ENCODE measurements at places on chromosomes 4 and X. TPM values are rescaled to one million over a fixed set of nuclear protein-coding genes. Genes with fewer than 3 reads are reported as not detected.

DNA sequence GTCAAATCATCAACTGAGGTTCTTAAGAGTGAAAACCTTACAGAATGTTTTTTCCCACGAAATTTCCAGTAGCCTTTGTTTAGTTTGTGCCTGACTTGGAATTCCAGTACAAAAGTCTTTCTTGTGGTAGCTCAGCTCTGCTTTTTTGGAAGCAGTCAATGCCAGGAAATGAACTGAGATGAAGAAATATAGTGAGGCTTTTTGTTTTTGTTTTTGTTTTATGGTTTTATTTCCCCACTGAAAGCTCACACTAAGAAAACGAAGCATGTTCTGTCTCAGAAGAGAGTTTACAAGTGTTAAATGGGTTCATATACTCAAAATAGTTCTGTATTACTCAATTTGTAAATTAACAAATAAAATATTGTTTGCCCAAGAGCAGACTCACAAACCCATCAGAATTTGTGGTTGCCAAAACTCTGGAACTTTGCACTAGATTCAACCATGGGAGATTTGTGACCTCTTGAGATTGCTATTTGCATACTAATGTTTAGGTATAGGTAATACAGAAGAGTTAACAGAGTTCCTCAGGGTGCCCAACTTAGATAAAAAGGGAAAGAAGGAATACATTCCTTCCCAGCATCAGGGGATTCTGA, 1060.8 kb downstream of the FAT4 start:
- no peaks in the 10 kb centered on the region for H3K27me3 ChIP-seq
- no peak overlapping the region for H3K27ac ChIP-seq
- DNase-seq = no peak
- no peaks in the 10 kb centered on the region for H3K4me1 ChIP-seq

- H3K4me1 ChIP-seq = peaks cover 14% of the 10 kb centered on the region
- H3K36me3 ChIP-seq = no peaks in the 10 kb centered on the region
- no peak overlapping the region for H3K4me3 ChIP-seq
- H3K27me3 ChIP-seq = no peaks in the 10 kb centered on the region
- DNase-seq = peak; percentile 69
These were observed 253.2 kb downstream of the SPRY1 start for GRCh38 chr4:123649645-123650391.

- peak; percentile 67 for DNase-seq
- H3K4me3 ChIP-seq = no peak overlapping the region
- no peaks in the 10 kb centered on the region for H3K4me1 ChIP-seq
- no peaks in the 10 kb centered on the region for H3K36me3 ChIP-seq
These were observed 15.2 kb downstream of the ADRA2C start for GRCh38 chr4:3781193-3781886.

- H3K27me3 ChIP-seq = peaks cover 68% of the 10 kb centered on the region
- H3K27ac ChIP-seq = no peak overlapping the region
- no peaks in the 10 kb centered on the region for H3K4me1 ChIP-seq
- no peak for DNase-seq
- H3K4me3 ChIP-seq = no peak overlapping the region
These were observed 55.5 kb upstream of the LNX1 start for GRCh38 chr4:53646795-53647194.

DNA sequence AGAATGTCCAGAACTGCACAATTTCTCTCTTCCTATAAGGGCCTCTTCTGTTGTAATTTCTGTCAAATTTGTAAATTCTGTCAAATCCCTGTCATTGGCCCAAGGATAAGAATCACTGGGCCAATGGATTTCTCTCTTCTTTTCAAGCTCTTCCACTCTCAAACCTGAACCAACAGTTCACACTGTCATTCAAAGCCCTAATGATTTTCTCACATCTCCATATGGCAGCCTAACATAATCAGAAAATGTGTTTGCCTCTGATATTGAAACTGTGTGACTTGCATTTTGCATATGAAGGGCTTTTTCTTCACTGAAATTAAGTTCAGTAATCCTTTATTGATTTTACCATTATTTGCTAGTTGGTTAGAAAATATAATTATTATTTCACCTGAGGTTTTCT, 1349.1 kb downstream of the FSTL5 start:
- no peaks in the 10 kb centered on the region for H3K4me1 ChIP-seq
- no peak overlapping the region for H3K27ac ChIP-seq
- DNase-seq = no peak
- H3K27me3 ChIP-seq = no peaks in the 10 kb centered on the region
- no peaks in the 10 kb centered on the region for H3K36me3 ChIP-seq
- no peak overlapping the region for H3K4me3 ChIP-seq

DNA sequence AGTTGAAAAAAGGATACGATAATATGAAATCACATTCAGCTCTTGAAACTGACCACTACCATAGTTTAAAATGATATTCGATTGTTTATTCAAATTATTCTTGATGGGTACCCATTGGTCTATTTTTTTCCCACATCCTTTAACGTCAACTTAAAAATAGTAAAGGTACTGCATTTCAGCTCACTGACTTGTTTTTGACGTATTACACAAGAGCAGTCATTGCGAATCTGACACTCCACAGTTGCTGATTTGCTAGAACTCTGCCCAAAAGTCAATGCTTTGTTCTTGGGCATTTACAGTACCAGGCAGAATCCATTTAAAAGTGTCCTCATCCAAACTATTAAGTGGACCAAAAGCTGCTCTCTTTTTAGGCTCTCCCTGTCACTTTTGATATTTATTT, 1.2 kb upstream of the PDS5A start:
- H3K4me3 ChIP-seq = no peak overlapping the region
- H3K27ac ChIP-seq = no peak overlapping the region
- peaks cover 24% of the 10 kb centered on the region for H3K36me3 ChIP-seq
- no peaks in the 10 kb centered on the region for H3K4me1 ChIP-seq
- H3K27me3 ChIP-seq = no peaks in the 10 kb centered on the region
- no peak for DNase-seq

DNA sequence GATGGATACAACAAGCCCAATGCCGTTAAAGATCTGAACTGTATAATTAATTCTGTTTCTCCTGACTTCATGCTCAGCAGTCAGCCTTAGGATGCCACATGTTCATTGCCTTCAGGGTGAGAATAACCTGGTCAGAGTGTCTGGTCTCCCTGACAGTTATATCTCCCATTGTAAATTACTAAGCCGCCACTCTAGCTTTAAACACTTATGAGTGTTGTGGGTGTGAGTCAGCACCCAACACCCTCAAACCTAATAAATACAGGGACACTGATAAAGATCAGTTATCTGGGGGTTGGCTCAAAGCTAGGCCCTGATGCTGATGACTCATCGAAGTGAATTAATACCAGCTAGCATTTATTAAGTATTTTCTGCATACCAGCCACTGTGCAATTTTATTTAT, 64.9 kb upstream of the DYNLT3 start:
- H3K27me3 ChIP-seq = no peaks in the 10 kb centered on the region
- no peak overlapping the region for H3K4me3 ChIP-seq
- no peaks in the 10 kb centered on the region for H3K36me3 ChIP-seq
- H3K4me1 ChIP-seq = no peaks in the 10 kb centered on the region
- H3K27ac ChIP-seq = no peak overlapping the region

- no peak overlapping the region for H3K4me3 ChIP-seq
- H3K27ac ChIP-seq = no peak overlapping the region
- H3K4me1 ChIP-seq = no peaks in the 10 kb centered on the region
- no peaks in the 10 kb centered on the region for H3K27me3 ChIP-seq
- no peaks in the 10 kb centered on the region for H3K36me3 ChIP-seq
These were observed 134.5 kb downstream of the BTC start for GRCh38 chr4:74659576-74660411.

DNA sequence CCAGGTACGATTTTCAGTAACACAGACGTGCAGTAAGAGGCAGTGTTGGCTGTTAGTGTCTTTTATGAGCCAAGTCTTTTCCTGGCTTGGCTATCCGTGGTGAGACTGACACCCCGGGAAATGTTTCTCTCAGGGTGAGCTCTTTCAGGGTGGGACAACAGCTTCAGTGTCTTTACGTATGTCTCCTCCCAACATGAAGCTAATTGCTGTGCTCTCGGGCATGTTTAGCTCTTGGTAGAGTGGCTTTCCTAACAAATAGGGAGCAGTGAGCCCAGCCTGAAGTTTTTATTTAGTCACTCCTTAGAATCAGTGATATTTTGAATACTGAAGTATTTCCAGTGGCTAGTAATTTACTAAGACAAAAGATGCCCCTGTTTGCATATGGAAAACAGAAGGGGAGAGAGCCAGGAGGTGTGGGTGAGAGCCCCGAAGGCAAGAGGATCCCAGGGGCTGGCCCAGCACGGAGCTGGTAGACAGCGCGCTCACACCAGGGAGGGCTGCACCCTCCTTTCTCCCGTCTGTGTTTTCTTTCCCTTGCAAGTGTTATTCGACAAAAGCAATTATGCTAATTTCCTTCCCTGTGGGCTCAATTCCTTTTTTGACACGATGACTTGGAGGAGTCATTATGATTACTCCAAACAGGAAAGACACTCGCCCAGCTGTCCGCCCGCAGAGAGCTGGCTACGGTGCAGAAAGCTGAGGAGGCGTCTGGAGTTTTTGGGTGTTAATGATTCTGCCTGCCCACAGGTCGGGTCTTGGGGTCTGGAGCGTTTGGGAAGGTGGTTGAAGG, 47.7 kb downstream of the PDGFRA start:
- H3K4me1 ChIP-seq = peaks cover 4% of the 10 kb centered on the region
- H3K36me3 ChIP-seq = peaks cover 25% of the 10 kb centered on the region
- no peak overlapping the region for H3K27ac ChIP-seq

DNA sequence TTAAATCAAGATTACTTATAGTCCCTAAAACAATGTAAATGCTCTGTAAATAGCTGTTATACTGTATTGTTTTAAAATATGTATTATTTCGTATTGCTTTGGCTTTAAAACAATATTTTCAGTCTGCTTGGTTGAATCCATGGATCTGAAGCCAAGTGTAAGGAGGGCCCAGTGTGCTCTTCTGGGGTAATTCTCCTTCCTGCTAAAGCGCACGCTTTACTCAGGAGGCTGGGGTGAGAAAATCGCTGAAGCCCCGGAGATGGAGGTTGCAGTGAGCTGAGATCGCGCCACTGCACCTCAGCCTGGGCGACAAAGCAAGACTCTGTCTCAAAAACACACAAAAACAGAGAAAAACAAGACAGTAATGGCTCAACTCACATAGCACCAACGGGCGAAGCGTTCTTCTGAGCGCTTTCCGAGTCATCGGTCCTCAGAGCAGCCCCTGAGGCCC, 391 bp upstream of the IDUA start:
- no peak overlapping the region for H3K27ac ChIP-seq
- DNase-seq = no peak
- no peaks in the 10 kb centered on the region for H3K36me3 ChIP-seq
- H3K27me3 ChIP-seq = peaks cover 10% of the 10 kb centered on the region

DNA sequence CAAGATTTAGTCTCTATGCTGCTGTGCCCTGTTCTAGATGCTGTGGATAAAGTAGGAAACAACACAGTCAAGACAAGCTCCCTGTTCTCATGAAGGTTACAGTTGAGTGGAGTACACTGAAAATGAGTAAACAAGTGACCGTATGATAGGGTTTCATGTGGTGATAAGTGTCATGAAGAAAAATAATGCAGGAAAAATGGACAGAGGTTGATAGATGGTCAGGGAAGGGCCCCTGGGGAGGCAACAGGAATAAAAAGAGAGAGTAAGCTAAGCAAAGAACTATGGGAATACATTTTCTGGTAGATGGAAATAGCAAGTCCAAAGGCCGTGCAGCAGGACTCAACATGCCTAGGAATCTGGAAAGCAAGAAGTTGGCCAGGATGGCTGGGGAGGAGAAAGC, 394.0 kb downstream of the DTHD1 start:
- H3K27me3 ChIP-seq = no peaks in the 10 kb centered on the region
- no peaks in the 10 kb centered on the region for H3K36me3 ChIP-seq

DNA sequence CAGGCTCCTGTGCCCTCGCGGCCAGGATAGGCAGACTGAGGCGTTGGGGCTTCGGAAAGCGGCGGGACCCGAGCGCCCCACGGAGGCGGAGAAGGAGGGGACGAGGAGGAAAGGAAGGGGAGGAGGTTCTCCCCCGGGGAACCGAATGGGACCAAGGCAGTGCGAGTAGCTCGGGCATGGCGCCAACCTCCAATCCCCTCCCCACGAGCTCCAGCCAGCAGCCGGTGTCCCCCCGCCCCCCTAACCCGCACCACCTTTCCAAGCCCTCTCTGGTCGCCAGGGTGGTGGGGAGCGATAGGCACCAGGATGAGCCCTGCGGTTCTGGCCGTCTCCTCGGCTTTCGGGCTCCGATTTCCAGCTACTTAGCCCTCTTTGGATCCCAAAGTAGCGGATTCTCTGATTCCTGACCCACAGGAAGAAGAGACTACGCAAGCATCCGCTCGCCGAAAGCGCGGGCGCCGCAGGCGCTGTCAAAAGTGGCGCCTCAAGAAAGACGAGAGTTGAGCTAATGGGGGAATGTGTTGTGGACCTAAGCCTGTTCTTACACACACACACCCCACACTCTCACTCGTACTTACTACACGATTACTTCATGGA, 15.2 kb upstream of the ZIC3 start:
- peak overlapping the region; percentile 64 for H3K4me3 ChIP-seq
- DNase-seq = peak; percentile 73
- no peaks in the 10 kb centered on the region for H3K36me3 ChIP-seq
- peaks cover 46% of the 10 kb centered on the region for H3K27me3 ChIP-seq
- peaks cover 3% of the 10 kb centered on the region for H3K4me1 ChIP-seq
- peak overlapping the region; percentile 92 for H3K27ac ChIP-seq

- H3K4me3 ChIP-seq = no peak overlapping the region
- no peaks in the 10 kb centered on the region for H3K4me1 ChIP-seq
- no peaks in the 10 kb centered on the region for H3K36me3 ChIP-seq
- no peak for DNase-seq
- no peaks in the 10 kb centered on the region for H3K27me3 ChIP-seq
- no peak overlapping the region for H3K27ac ChIP-seq
These were observed 476.4 kb upstream of the FSTL5 start for GRCh38 chr4:162640152-162640551.

DNA sequence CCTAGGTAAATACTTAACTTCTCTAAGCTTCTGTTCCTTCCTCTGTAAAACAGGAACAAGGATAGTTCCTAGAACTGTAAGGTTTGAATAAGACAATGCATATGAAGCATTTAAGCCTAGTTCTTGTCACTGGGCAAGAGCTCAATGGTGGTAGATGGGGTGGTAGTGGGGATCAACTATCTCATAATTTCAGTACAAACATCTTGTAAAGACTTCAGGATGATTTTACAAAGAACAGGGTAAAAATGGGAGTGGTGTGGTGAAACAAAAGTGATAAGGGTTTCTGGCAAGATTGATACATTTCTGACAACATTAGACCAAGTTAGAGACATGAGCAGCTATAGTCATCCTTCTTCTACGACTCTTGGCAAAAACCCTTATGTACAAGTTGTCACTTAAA, 137.8 kb downstream of the SCFD2 start:
- no peaks in the 10 kb centered on the region for H3K36me3 ChIP-seq
- H3K27me3 ChIP-seq = no peaks in the 10 kb centered on the region
- no peaks in the 10 kb centered on the region for H3K4me1 ChIP-seq
- no peak for DNase-seq
- H3K4me3 ChIP-seq = no peak overlapping the region

- peak; percentile 51 for DNase-seq
- H3K36me3 ChIP-seq = no peaks in the 10 kb centered on the region
- no peak overlapping the region for H3K4me3 ChIP-seq
- H3K4me1 ChIP-seq = no peaks in the 10 kb centered on the region
- H3K27me3 ChIP-seq = peaks cover 99% of the 10 kb centered on the region
- H3K27ac ChIP-seq = no peak overlapping the region
These were observed 7.1 kb downstream of the NKX3-2 start for GRCh38 chr4:13537011-13537831.

GRCh38 chr4:61374447-61374891, 174.3 kb downstream of the ADGRL3 start:
- H3K4me3 ChIP-seq = no peak overlapping the region
- H3K36me3 ChIP-seq = no peaks in the 10 kb centered on the region
- H3K4me1 ChIP-seq = no peaks in the 10 kb centered on the region
- H3K27me3 ChIP-seq = no peaks in the 10 kb centered on the region

Gene NEUROG2
- not detected for total RNA-seq

Gene CDKN2AIP
- total RNA-seq = 17.2 TPM

Gene AMTN
- total RNA-seq = not detected

Gene BGN
- 2.5 TPM for total RNA-seq

Gene UBA6
- total RNA-seq = 117 TPM

Gene ARMCX4
- 20.4 TPM for total RNA-seq

Gene CT45A3
- not detected for total RNA-seq

Data from endodermal cell (in vitro differentiated cells).